ENCODE measurements at places on chromosomes 5 and 9.

DNA sequence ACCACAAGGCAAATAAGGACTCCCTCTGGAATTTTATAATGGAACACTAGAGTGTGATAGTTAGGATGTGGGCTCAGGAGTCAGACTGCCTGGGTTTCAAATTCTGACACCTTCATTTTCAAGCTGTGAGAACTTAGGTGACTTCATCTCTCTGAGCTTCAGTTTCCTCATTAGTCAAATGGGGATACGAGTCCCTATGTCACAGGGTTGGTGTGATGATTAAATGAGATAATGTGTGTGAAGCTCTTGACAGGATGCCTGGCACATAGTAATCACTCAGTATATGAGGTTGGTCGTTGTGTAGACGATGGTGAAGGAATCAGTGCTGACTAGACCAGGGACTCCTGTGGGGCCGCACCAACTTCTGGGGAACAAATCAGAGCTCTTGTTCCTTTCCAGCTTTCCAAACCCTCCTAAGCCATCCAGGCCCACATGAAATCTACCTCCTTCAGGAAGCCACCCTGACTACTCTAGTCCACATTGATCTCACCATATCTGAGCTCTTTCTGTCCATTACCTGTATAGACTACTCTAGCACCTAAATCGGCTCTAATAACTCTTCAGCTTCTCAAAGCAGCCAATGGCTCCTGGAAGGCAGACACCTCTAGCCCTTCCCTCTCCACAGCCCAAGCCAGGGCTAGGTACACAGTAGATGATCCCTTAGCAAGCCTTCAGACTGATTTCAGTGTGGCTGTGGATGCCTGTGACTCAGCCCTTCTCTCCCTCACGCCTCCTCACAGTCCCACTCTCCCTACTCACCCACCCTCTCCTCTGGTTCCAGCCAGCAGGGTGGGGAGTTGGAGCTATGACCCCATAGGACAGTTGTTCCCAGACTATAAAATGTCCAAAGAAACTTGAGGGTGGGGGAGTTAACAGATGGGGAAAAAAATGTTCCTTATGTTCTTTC, 2.5 kb upstream of the TCF7 start:
- no peak for DNase-seq

DNA sequence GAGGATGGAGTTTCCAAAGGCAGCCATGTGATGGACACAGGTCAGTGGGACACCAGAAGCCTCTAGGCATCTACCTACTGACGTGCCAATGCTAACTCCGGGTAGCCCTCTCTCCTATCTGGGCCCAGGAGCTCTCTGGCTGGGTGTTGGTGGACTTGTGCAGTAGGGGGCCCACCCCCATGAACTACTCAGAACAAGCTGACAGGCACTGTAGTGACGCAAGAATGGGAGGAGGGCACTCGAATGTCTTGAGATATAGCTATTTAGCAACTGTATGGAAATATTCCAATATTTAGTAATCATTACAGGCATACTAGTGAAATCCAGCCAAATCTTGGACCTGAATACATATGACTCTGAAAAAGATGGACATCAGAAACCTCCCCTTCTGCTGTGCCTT, 5.7 kb upstream of the DOCK2 start:
- no peak for DNase-seq

DNA sequence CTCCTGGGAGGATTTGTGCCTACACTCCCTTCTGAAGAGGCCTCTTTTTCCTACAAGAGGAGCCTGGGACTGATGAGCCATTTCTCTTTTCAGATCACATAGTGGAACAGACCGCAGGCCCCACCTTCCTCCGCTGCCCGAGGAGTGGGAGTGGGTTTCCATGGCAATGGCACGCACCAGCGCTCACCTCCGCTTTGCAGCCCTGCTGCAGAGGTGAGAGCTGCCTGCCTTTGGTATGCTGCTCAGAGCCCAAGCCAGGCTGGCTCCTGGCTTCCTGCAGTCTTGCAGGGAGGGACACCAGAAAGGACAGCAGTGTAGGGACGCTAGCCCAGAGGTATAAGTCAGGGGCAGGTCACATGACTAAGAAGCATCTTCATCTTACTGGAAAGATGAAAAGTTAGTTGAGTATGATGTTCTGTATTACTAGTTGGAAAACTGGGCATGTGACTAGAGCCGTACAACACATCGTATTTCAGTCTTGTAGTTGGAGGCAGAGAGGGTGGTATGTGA, 12.4 kb downstream of the PTTG1 start:
- DNase-seq: no peak

GRCh38 chr9:136762915-136763648, 1.2 kb downstream of the LCN15 start:
- DNase-seq: no peak

- no peak for DNase-seq
Measured at GRCh38 chr9:124348363-124348762, 66.9 kb downstream of the PSMB7 start.

GRCh38 chr9:36091026-36091953, 45.2 kb upstream of the GLIPR2 start:
- DNase-seq: no peak

GRCh38 chr9:127955294-127956015, 17.8 kb upstream of the DPM2 start:
- DNase-seq: no peak

DNA sequence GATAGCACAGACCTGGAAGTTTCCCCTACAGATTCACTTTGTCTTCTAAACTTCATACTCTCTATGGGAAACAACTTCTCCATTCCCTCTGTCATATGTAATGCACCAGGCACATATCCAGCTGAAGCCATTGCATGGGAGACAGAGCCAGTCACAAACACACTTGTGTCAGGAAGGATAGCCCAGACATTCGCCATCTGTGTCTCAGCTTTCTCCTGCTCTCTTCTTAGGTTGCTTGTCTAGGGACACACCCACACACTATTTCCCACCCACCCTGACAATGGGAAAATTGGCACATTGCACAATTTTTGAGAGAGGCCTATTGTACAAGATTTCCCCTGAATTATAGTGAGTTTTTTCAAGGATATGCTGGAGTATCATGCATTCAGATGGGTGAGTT, 158.4 kb upstream of the MPDZ start:
- DNase-seq: no peak

- no peak for DNase-seq
Measured at GRCh38 chr5:156892223-156892622, 42.1 kb downstream of the PPP1R2B start.

- DNase-seq: no peak
Measured at GRCh38 chr5:139182528-139183296, 15.5 kb downstream of the SIL1 start.

- DNase-seq: no peak
Measured at GRCh38 chr9:120389300-120389699, 190.7 kb downstream of the CDK5RAP2 start.

DNA sequence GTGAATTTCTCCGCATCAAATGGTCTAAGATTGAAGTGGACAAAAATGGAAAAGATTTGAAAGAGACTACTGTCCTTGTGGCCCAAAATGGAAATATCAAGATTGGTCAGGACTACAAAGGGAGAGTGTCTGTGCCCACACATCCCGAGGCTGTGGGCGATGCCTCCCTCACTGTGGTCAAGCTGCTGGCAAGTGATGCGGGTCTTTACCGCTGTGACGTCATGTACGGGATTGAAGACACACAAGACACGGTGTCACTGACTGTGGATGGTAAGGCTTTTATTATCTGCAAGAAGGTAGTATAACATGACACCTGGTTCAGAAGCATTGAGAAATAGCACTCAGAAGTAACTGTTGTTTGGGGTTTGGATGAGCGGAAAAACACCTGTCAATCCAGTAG, 18.7 kb downstream of the VCAN start:
- no peak for DNase-seq

DNA sequence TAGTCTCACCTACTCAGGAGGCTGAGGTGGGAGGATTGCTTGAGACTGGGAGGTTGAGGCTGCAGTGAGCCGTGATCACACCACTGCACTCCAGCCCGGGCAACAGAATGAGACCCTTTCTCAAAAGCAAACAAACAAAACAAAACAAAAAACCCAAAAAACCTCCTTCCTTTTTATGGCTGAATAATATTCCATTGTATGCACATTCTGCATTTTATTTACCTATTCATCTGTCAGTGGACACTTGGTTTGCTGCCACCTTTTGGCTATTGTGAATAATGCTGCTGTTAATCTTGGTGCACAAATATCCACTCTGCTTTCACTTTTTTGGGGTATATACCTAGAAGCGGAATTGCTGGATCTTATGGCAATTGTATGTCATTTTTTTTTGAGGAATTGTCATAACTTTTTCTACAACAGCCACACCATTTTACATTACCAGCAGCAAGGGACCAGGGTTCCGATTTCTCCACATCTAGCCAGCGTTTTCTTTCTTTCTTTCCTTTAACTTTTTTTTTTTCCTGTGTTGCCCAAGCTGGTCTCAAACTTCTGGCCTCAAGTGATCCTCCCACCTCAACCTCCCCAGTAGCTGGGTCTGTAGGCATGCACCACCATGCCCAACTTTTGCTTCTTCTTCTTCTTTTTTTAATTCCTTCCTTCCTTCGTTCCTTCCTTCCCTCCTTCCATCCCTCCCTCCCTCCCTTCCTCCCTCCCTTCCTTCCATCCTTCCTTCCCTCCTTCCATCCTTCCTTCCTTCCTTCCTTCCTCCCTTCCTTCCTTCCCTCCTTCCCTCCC, 30.6 kb downstream of the NKX2-5 start:
- no peak for DNase-seq

DNA sequence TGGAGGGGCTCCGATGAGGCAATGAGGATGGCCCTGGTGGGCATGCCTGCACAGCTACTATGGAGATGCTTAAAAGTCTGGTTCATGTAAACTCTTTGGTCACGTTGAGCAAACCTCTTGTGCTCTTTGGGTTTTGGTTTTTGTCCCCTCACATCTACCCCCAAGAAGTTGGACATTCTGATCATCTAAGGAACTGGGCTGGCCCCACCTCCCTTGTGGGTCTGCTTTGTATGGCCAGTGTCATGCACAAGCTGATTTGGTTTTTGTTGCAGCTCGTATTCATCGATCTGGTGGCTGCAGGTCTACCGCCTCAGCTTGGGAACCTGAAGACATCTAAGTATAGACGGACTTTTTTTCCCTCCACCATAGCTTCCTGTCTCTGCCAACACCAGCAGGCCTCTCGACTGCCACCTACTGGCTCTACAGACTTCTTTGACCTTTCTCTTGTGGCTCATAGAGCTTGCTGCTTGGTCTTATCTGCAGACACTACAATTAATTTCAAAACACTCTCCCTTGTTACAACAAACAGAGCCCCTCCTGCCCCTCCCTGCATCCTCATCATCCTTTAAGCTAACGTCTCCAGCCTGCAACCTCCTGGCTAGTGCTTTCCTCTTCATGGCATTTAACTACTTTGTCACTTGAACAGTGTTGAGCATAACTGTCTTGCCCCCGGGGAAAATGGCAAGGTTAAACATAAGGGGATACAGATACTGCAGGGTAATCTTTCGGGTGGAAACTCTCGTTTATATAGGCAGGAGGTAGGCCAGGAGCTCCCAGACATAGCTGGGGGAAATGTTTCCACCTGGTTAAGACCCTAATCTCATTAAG, 34.5 kb downstream of the TSTD2 start:
- no peak for DNase-seq

- DNase-seq: no peak
Measured at GRCh38 chr9:113568571-113569321, 105.2 kb downstream of the RGS3 start.

GRCh38 chr5:151249281-151249680, 3.7 kb upstream of the GM2A start:
- no peak for DNase-seq

DNA sequence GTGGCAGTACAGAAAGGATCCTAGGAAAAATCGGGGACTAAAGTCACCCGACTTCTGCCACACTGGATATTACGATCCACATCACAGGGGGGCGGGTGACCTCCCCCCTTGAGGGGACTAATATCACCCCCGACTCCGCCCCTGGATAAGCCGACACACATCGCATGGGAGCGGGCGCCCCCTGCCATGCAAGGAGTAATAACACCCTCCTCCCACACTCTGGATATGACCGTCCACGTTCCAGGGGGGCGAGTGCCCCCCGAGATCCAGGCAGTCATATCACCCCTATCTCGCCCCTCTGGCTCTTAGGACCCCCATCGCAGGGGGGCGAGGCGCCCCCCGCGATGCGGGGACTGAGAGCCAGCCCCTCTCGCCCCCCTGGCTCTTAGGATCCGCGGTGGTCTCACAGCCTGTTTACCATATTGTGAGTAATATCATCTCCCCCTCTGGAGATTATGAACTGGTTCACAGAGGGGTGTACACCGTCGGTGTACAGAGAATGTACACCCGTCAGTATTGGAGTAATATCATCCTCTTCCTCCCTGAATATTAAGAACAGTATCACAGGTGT, 423.0 kb downstream of the DIRAS2 start:
- DNase-seq: no peak

DNA sequence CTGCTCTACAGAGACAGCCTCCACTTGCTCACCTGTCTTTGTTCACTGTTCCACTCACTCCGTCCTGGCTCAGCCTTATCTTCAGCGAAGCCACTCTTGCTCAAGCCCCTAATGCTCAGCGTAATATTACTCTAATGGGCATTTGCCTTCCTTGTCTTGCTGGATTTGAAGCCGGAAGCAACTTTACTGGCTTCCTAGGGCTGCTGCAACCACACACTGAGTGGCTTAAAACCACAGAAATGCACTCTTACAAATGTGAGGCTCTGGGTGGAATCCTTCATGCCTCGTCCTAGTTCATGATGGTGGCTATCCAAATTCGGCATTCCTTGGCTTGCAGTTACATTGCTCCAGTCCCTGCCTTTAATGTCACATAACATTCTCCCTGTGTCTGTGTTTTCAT, 85.5 kb upstream of the MARCHF11 start:
- DNase-seq: no peak

GRCh38 chr5:158857371-158857770, 242.3 kb downstream of the EBF1 start:
- no peak for DNase-seq

DNA sequence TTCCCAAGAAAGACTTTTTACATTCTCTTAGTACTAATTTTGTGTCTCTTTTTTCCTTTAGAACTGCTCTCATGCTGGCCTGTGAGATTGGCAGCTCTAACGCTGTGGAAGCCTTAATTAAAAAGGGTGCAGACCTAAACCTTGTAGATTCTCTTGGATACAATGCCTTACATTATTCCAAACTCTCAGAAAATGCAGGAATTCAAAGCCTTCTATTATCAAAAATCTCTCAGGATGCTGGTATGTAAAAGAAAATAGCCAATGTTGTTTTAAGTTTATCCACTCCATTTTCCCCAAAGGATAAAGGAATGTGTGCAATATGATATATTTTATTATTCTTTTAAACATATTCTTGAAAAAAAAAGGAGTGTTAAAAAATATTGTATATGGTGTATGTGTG, 27.3 kb upstream of the TTC23L start:
- no peak for DNase-seq

GRCh38 chr9:129164246-129164930, 13.7 kb downstream of the IER5L start:
- no peak for DNase-seq

DNA sequence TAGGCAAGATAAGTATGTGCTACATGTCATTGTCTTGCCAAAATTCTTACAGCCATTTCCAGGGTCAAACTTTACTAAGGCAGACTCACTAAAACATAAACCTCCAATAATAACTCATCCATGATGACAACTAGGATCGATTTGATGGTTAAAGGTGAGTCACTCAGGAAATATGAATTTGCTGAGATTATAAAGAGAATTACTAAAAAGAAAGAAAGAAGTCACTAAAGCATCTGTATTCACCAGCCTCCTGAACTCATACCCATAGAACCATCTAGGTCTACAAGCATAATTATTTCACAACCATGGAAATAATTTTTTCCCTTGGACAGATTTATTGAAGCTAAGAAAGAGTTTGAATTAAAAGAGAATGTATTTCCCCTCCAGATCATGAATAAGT, 258.6 kb downstream of the TLE1 start:
- no peak for DNase-seq
